ENCODE measurements at places on chromosomes 3 and 15.

DNA sequence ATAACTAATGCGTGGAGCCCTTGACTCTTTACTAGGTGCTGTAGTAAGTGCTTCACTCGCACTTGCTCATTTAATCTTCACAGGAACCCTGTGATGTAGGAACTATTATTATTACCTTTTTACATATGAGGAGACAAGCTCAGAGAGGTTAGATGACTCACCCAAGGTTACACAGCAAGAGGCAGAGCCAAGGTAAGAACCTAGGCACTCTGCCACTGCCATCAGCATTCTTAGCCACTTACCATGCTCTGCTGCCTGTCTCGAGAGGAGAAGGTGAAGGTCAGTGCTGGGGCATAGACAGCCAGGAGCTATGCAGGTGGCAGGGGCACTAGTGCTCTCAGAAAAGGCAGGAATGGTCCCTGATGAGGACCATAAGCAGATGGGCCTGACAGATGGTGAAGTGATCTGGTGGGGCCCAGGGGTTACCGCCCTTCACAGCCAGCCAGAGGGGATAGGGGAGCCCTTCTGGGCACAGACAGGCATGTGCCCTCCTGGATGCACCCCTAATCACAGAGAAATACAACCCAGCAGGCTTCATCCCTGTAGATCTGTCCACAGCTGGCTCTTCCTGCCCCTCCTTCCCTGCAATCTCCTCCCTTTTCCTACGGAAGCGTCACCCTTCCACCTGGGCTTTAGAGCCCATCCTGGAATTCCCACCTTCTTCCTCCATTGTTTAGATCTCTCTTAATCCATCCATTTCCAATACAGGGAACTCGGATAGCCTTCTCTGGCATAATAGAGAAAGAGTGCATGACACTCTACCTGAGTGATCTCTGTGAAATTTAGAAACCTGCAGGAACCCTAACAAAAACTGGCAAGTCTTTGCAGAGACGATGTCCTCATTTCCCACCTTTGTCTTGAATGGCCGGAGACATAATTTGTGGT lies 26.9 kb downstream of the ABTB1 start:
- no peak for DNase-seq

GRCh38 chr3:55476515-55476914 lies 10.6 kb downstream of the WNT5A start:
- DNase-seq = no peak

DNA sequence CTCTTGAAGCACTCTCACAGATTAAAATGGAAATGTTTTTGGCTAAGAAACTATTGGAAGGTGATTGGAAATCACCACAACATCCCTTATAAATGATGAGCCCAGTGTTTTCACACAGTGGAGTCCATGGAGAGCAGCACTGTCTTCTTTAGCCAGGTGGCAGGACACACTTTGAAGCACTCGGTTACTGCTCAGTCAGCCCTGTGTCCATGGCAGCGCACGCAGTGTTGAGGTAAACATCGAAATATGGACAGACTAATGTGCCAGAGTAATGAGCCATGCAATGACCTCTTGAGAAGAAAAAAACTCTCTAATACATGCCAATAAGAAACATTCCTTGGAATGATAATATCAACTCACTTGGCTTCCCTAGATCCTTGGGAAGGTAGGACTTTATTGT lies 66.6 kb downstream of the TGFBR2 start:
- DNase-seq = no peak

- no peak for DNase-seq
Measured at GRCh38 chr3:50924638-50925037, 249.9 kb downstream of the DOCK3 start.

- no peak for DNase-seq
Measured at GRCh38 chr15:69513450-69513960, 60.9 kb downstream of the RPLP1 start.

GRCh38 chr3:120192159-120192558 lies 92.9 kb downstream of the GPR156 start:
- DNase-seq = no peak

DNA sequence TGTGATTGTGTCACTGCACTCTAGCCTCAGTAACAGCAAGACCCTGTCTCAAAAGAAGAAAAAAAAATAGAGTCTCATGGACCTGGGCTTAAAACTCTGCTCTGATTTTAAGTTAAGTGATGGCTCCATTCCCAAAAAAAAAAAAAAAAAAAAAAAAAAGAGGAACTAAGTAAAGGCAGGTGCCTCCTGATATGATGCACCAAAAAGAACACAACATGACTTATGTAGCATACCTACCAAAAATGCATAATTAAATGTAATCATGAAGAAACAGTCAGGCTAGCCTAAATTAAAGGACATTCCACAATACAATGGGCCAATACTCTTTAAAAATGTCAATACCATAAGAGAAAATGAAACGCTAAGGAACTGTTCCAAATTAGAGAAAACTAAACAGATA lies 5.4 kb upstream of the IREB2 start:
- DNase-seq = no peak

DNA sequence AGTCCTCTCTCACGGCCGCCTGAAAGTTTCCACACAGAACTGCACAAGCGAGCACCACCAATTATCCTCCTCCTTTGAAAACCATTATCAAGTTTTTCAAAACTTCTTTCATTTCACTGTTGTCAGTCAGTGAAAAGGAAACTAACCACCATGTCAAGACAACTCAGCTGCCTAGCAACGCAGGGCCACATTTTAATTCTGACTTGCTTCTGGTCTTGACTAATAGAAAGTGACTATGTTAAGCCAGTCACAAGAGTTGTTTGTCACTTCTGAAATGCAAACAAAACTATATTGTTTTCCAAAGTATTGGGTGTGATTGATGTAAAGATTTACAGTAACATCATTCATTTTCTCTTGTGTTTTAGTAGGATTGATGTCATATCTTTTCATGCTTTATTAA lies 612.8 kb upstream of the AGTR1 start:
- DNase-seq = no peak

DNA sequence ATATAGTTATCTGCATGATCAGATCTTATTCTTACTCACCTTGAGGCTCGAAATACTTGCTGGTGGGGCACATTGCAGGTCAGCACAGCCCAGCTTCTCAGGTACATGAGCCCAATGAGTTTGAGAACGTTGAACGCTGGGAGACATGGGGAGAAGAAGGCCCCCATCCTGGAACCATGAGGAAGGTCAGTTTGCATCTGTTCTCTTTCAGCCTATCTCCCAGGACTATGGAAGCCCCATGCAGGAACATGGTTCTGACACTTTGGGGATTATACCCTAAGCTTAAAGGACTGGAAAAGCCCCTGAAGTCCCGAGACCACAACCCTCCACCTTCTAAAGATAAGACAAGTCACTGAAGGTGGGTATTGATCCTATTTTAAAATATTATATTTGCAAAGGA lies 17.4 kb upstream of the STARD5 start:
- no peak for DNase-seq

GRCh38 chr3:31754575-31755278 lies 222.0 kb downstream of the STT3B start:
- DNase-seq = no peak

DNA sequence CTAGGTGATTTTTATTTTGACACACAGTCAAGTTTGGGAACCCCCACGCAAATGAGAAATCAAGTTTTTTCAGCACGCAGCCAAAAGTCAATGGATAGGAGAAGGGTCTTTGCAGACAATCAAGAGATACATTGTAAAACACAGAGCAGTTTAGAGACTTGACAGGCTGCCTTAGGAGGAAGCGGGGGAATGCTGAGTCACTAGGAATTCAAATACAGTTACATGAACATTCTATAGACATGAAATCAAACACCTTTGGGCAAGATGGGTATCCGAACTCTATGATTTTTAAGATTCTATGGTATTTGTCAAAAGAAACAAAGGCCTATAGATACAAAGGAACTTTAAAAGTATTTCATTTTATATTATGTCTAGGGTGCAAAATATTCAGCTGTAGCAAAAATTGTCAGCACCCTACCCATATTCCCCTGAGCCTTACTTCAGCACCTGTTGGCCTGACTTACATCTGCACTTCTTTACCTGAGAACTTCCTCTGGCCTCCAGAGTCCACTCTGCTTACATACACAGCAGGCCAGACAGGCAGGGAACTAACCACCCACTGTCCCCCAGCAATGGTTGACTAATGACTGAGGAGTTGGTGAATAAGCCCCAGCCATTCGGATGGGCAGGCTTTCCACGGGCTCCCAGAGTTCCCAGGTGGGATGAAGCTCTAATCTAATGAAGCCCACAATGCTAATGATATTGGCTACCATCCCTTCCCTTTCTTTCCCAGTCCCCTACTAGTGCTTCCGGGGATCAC lies 289.3 kb upstream of the RORA start:
- DNase-seq = no peak

GRCh38 chr3:107769882-107770281 lies 247.1 kb downstream of the BBX start:
- DNase-seq = no peak

GRCh38 chr3:48039487-48040190 lies 23.4 kb upstream of the MAP4 start:
- no peak for DNase-seq

DNA sequence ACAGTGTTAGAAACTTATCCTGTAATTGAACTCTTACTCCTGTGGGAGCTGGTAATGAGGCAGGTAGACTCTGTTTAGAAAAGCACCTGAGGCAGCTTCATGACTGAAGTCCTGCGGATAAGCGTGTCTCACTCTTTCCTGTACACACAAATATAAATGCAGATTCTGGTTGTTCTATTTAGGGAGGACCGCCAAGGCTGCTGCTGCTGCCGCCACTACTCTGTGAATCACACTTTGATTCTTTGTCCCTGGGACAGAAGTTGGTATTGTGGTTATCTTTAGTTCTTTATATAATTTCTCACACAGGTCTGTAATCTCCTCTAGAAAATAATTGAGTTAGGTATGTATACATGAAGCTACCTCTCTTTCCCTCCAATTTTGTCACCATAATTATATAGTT lies 3.6 kb downstream of the LSAMP start:
- no peak for DNase-seq

DNA sequence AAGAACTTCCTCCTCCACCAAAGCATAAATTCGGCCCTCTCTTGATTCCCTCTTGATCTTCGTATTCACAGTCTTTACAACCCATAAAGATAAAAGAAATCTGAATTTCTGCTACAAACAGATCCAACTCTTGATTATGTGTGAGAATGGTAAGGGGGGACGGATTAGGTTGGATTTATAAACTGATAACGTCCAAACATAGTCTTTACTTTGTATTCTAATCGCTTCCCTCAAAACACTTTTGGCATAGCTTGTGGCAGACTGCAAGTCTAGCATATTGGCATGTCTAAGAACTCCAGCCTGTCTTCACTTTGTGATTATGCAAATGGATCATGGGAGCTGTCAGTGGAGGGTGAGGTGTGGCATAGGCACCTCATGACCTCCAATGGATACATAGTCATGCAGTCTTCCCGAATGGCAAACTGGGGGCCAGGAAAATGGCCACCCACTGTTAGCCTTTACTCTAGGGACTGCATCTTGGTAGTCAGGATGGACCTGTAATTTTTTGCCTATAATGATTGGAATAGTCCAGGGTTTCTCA lies 24.3 kb upstream of the GPR171 start:
- no peak for DNase-seq

GRCh38 chr15:22889146-22889818 lies 50.8 kb downstream of the NIPA2 start:
- DNase-seq = no peak

DNA sequence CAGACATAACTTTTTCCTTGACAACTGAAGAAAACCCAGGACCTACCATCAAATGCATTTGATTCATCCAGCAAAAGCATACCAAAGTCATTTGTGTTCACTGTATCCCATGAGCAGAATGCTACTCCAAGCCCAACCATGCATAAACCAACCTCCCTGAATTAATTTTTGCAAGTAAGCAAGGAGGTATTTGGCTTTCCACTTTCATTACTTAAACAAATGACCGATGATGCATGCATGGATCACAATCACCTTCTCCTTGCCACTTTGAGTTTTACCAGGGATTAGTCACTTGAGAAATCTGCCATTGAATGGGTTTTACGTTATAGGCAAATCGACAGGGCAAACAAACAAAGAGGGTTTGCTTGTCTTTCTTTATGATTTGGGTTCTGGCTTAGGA lies 214.8 kb downstream of the FMN1 start:
- no peak for DNase-seq

DNA sequence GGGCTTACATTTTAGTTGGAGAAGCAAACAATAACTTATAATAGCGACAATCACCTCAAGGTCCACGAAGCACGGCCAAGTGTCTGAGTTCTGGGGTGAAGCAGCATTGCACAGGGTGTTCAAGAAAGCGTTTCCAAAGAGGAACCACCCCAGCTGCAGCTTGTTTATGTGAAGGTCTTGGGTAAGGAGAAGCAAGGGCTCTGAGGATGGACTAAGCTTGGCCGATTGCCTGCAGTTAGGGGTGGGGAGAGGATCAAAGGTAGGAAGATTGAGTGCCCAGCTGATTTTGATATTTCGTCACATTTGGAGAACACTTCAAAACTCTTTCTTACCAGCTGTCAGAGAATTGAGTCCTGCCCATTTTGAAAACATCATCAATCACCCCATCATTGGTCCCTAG lies 321.6 kb upstream of the DNAJC19 start:
- no peak for DNase-seq

DNA sequence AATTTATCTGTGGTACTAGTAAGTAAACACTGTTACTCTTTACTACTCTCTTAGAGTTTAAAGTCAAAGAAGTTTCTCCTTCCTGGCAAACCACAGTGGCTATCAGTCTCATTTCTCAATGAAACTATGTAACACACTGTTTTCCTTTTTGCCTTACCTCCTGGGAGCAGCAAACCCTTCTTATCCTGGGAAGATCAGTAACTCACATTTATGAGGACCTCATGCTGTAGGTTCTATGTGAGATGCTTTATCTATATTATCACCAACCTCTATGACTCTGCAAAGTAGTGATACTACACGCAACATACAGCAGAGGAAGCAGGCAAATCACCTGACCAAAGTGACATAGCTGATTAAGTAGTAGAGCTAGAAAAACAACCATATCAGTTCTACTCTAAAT lies 35.3 kb downstream of the PBRM1 start:
- no peak for DNase-seq

GRCh38 chr15:73832657-73833056 lies 40.7 kb upstream of the TBC1D21 start:
- no peak for DNase-seq

DNA sequence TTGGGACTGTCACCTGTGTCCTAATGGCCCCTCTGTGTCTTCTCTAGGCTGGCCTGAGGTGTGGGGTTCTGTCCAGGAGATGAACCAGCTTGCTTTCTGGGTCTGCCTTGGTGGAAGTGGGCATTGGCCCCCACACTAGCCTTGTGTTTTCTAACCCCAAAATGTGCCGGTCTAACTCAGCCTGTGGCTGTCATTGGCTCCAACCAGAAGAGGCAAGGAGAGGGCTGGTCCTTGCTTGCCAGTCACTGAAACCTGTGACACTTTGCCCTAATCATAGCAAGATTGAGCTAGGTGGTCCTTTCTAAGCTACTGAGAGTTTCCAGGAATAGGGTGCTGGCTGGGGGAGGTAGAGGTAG lies 2.2 kb downstream of the C15orf39 start:
- DNase-seq = no peak

- DNase-seq = no peak
Measured at GRCh38 chr3:19149368-19149767, 1.1 kb downstream of the KCNH8 start.

GRCh38 chr15:25171856-25172687 lies 217.3 kb downstream of the SNRPN start:
- no peak for DNase-seq

Data from activated effector memory CD4-positive, alpha-beta T cell treated with Interleukin-2 at 50 U/mL for 16 hours (primary cell).